ENCODE measurements at places on chromosomes 5 and 9.
A peak's percentile ranks its signal among the peaks of the same experiment; 100 is the strongest.

DNA sequence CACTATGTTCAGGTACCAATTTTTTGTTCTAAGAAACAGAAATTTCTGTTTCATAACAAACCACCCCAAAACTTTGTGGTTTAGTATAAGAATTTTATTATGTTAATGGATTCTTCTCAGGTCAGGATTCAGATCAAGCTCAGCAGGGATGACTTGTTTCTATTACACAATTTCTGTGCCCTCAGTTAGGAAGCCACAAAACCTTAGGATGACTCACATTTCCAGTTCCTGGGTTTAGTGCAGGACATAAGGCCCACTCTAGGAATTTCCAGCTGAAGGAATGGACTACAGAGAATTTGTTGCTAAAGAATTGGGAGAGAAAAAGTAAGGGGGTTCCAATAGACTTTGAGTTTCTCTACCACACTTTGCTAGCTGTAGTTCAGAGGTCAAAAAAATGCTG, 629.3 kb downstream of the ANXA1 start:
- DNase-seq: no peak

- DNase-seq: peak; percentile 28
These were observed 19.3 kb downstream of the ORM2 start for GRCh38 chr9:114348906-114349482.

DNA sequence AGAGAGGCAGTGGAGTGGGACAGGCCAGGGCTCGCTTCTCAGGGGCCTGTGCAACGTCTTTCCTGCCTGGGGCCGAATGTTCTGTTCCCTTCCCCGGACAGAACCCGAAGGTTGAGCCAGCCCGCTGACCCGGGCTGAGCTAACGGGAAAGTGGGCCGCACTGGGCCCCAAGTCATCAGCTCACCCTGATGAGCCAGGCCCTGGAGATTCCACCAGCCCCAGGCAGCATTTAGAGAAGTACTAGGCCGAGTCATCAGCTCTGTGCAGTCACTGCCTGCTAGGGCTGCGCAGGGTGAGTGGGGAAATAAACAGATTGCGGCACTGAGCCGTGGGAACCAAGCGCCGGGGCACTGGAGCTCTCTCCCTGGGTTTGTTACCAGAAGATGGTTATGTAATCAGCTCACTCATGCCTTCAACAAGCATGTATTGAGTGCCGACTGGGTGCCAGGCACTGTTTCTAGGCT, 29.1 kb upstream of the DUSP1 start:
- no peak for DNase-seq

- DNase-seq: peak; percentile 12
These were observed 35.5 kb upstream of the B4GALT1 start for GRCh38 chr9:33202552-33203201.

DNA sequence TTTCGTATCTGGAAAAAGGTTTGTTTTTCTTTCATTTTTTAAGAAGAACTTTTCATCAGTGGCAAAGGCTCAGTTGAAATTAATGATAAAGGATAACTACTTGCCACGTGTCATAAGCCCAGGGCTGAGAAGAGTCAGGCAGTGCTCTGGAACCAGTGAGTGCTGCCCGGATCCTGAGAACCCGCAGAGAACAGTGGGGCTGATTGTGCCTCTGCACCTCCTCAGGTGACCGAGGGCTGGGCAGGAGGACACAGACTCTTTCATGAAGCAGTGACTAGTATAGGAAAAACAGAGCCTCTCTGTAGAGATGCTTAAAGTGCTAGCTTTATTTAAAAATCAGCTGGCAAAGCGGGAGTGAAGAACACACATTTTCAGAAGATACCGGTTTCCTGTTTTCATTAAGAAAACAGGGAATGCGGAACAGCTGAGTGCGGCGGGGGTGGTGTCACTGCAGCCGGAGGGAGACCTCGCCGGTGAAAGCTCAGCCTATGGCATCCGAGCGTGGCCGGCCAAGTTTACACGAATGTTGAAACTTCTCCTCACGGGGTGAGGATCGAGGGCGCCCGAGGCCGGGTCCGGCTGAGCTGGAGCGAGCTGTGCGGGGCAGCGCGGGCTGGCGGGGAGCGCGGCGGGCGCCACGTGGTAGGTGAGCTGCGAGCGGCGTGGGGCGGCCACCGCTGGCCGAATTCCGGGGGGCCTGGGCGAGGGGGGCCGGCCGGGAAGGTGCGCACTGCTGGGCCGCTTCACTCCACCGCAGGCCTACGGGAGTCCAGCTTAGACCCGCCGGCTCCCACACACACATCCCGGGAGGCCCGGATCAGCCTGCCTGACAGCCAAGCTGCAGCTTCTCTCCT, 134.7 kb upstream of the DMRT1 start:
- peak; percentile 55 for DNase-seq

GRCh38 chr9:131419026-131419614, 25.2 kb downstream of the PRRC2B start:
- no peak for DNase-seq

DNA sequence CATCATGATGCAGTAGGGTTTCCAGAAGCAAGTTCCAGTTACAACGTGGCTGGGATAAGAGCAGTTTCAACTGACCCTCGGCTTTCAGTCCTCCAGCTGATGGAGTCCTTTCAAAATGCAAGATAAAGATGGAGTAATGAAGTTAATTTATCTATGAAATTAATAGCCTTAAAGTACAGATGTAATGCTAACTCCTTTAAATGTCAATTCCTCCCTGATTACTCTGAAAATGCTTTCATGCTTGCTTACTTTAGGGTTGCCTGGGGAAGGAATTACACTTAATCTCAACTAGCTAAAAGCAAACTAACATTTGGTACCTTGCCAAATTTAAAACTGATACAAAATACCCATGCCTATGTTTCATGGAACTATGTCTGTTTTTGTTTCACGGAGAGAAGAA, 178.4 kb downstream of the KIAA0825 start:
- no peak for DNase-seq

GRCh38 chr9:79116709-79117108, 455.1 kb upstream of the TLE4 start:
- DNase-seq: no peak

DNA sequence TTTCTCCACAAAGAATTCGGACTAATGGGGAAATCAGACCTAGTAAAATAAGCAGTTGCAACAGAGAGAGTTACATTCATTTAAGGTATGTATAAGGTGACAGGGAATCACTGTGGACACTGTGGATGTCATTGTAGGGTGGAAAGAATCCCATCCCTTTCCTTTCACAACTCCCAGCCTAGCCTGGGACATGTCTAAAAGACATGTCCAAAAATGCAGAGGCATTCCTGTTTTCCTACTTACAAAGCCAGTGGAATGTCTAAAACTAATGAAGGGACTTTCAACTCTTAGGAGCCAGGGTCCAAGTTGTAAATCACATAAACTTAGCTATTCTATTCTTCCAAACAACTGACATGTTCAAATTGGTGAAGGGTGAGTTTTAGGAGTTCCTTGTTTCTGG, 511.0 kb downstream of the PRELID2 start:
- DNase-seq: no peak

DNA sequence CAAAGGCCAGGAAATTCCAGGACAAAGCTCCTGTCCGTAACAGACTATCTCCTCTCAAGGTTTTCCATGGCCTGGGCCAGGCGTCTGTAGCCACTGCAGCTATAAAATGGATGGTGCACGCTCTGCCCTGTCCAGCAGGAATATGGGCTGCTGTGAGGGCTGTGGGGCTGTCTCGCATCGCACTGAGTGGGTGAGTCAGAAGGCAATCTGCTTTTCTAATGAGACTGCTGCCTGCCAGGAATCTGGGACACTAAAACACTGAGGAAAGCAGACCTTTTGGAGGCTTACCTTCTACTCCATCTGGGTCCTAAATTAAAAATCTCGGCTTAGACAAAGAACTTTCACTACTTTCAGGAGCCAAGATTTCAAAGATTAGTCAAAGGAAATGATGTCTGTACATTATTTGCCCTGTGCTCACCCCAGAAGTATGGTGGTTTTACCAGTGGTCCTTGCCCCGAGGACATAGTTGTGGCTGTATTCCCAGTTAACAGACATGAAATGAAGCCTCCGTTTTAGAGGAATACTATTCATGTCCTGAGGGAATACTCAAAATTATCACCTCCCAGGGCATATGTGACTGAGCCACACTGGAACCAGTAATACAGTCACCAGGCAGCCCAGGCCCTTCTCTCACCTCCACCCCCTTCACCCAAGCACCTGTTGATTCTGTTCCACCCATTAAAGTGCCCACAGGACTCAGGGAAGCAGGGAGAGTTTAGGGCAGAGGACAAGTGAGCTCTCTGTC, 56.4 kb downstream of the PFDN1 start:
- no peak for DNase-seq

GRCh38 chr5:111857623-111858022, 100.6 kb upstream of the NREP start:
- DNase-seq: no peak

DNA sequence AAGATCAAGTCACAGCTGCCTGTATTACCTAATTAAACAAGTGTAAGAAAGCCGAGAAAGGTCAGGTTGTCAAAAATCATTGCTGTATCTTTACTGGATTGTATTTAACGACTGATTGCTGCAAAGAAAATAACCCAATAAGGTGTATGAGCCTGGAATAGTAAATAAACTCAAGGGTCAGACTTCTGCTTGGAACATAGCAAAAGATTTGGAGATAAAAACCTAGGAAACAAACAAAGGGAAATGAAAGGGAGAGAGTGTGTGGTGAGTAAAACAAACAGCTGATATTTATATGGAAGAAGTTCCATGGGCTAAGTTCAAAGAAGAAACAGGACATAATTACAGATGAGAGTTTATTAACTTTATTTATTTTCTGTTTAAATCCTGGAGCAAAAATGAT, 354.0 kb downstream of the TLR4 start:
- DNase-seq: no peak

DNA sequence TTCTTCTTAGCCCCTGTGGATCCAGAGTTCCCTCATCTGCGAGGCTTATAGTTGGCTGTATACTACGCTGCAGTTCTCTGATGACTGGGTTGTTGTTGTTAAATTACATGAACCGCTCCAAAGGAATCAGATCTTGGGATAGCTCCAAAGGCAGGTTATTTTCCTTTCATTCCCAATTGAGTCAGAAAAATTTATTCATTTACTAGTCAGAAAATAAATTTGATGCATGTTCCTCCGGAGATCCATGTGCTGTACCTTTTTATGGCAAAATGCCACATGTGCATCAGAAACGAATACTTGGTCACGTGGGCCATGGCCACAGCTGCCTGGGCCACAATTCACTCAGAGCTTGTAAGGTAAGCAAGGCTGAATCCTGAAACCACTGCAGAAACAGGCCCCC, 304.0 kb downstream of the NR2F1-AS1 start:
- DNase-seq: no peak

DNA sequence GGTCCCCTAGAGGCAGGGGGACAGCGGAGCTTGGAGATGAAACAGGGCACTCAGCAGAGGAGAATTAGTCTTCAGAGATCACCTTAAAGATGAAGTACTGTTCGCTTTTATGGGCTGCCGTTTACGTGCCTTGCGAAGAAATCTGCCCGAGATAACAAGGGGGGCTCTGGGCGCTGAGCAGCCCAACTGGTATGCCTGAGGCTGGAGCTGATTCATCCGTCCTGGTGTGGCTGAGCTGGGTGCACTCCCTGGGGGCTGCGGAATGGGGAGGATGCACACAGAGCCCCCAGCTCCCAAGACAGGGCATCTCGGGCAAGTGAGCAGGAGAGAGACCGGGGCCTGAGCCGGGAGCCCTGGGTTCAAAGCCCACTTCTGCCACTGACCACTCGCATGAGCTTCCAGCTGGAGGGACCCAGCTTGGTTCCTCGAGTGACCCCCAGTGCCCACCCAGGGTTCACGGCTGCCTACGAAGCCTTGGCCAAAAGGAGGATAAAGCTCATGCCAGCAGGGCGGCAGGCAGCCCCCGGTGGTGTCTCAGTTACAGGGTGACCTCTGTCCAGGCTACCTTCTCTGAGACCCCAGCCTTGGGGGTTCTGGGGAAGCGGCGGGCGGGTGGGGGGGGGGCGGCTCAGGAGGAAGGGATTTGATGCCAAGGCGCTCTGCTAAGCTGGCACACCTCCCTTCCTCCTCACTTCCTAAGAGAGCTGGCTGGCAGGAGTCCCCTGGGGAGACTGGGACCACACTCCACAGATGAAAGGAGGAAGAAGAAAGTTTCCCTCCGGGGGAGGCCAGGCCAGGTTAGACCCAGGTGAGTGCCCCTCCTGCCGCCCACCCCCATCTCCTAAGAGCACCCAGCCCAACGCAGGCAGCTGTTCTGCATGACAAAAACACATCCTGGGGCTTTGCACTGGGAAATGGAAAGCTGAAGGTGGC, 5.7 kb downstream of the FIBCD1 start:
- DNase-seq: no peak

DNA sequence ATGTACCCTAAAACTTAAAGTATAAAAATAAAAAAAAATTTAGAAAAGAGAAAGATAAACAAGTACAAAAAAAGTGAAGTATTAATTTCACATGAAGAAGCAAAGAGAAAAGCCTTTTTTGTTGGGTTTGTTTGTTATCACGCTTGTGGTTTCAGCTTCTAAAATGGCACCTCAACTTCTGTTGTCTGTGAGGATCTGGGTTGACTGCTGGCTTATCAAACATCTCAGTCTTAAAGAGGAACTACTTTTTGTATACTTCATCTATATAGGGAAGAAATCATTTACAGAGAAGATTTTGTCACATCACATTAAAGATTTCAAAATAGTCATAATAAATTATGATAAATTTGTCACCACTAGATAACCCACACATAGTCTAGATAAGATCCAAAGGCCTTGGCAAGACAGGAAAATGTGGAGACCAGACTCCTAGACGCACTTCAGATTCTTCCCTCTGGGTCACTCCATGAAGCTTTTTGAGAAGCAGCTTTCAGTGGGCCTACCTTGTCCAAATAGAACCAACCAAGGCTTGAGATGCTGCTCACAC, 8.8 kb upstream of the ADGRV1 start:
- DNase-seq: no peak

- DNase-seq: no peak
These were observed 668.4 kb upstream of the CCNG1 start for GRCh38 chr5:162769019-162769418.

- no peak for DNase-seq
These were observed 79.4 kb downstream of the PTTG1 start for GRCh38 chr5:160500786-160501779.

- no peak for DNase-seq
These were observed 77.0 kb downstream of the CYFIP2 start for GRCh38 chr5:157342822-157343402.

GRCh38 chr5:16888694-16889124, 47.4 kb downstream of the MYO10 start:
- no peak for DNase-seq

GRCh38 chr5:149150457-149150856, 9.2 kb downstream of the ABLIM3 start:
- DNase-seq: no peak

DNA sequence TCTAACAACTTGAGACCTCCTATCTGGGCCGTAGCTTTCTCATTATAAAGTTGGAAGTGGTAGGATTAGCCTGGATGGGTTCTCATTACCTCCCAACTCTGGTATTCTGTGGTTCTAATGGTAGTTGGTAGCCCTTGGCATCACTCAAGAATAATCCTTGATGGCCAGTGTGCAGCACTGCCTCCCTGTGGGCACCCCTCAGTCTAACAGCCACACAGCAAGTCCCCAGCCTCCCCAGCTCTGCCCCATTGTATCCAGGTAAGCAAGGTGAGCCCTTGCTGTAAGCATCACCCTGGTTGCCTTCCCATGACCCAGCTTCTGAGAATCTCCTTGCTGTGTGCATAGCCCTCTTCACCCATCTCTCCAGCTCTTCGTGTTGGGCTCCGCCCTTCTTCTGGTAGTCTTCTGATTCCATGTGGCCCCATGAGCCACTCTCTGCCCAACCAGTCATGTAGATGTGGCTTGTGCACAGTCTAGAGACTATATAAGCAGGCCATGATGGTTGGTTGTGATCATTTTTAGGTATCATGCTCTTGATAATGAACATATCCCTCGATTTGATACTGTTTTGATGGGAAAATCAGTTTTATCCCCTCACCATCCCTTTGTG, 57.6 kb upstream of the GRHPR start:
- DNase-seq: peak; percentile 0
